Right lung (tissue), 10 donors: ENCODE measurements at places on chromosomes 12 and 14. TPM values are rescaled to one million over a fixed set of nuclear protein-coding genes. Genes with fewer than 3 reads are reported as not detected.

DNA sequence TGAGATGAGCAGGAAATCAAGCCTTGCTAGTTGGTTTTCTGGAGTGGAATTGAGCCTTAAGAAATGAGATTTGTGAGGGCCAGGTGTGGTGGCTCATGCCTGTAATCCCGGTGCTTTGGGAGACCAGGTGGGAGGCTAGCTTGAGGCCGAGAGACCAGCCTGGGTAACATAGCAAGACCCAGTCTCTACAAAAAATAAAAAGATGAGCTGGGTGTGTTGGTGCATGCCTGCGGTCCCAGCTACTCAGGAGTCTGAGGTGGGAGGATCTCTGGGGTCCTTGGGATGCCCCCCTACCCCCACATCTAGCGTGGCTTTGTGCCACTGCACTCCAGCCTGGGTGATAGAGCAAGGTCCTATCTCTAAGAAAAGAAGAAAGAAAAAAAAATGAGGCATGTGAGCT lies 104.2 kb upstream of the RTL1 start:
- no peak for DNase-seq

GRCh38 chr12:123465084-123465483 lies 7.1 kb downstream of the SNRNP35 start:
- no peak for DNase-seq

TSPAN8 gene
- 1.3 TPM for polyA plus RNA-seq

DNA sequence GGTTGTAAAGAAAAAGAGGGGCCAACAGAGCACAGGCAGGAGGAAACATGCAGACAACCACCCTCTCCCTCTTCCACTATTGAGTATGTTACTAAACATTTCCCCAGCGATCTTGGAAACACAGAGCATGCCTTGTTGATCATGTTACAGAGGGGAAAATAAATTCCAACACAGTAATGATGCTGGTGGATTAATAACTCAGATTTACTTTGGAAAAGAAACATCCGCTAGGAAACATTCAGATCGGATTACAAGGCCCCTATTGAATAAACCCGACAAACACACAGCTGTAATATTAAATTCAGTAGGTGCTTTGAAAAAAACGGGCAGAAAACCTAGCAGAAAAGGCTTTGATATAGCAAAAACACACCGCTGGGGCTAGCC lies 5.4 kb downstream of the BMP4 start:
- DNase-seq = no peak

NIN gene
- polyA plus RNA-seq = 17.5 TPM

GRCh38 chr14:64478634-64479250 lies 13.4 kb downstream of the AKAP5 start:
- DNase-seq = no peak

- no peak for DNase-seq
Measured at GRCh38 chr12:81800298-81801148, 41.4 kb upstream of the PPFIA2 start.

DNA sequence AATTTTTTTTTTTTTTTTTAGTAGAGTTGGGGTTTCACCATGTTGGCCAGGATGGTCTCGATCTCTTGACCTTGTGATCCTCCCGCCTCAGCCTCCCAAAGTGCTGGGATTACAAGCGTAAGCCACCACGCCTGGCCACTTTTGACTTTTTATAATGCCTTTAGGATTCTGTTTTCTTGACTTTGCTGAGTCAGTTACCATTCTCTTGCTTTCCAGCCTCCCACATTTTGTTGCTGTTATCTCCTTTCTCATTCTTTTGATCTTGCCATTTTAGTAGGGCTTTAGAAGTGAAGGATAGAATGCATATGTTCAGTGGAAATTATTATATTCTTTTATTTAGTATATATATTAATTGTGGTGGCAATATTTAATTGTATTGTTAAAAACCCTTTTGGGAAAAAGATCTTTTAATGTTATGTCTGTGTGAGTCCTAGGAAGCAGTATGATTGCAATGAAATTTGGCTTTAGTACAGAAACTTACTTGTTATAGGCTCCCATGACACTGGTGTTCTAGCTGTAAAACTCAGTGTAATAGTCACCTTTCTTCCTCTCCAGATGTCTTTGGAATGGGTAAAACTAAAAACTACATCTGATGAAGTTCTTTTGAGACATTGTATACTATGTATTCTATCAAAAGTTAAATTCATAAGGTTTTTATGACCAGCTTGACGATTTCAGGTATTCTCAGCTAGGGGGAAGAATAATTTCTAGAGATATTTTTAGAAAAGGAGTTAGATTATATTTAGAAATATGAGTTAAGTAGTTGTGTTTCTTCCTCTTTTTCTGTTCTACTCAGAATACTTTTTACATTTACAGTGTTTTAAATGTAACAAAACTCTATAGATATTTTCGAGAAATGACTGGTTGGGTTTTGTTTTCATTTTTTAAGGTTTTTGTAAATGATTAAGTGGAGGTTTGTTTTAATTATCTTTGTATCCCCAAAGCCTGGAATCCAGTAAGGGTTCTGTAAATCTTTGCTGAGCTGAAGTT lies 74.7 kb downstream of the APAF1 start:
- DNase-seq = no peak

FOXJ2 gene
- polyA plus RNA-seq = 21.8 TPM

ATXN3 gene
- 39.3 TPM for polyA plus RNA-seq

DNA sequence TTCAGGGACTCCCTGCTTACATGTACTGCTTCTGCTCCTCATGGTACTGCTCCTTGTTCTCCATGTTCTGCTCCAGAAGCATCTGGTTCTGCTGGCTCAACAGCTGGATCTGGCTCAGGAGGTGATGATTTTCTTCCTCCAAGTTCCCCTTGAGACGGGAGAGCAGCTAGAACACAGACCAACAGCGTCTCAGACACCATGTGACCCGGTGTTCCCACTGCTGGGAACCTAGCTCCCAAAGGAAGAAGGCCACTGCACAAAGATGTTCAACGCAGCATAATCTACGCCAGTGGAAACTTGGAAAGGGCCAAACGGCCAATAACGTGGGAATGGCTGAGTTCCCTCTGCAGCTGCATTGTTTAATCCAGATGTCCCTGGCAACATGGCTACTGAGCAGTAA lies 49.6 kb upstream of the GPR68 start:
- DNase-seq = no peak

DNA sequence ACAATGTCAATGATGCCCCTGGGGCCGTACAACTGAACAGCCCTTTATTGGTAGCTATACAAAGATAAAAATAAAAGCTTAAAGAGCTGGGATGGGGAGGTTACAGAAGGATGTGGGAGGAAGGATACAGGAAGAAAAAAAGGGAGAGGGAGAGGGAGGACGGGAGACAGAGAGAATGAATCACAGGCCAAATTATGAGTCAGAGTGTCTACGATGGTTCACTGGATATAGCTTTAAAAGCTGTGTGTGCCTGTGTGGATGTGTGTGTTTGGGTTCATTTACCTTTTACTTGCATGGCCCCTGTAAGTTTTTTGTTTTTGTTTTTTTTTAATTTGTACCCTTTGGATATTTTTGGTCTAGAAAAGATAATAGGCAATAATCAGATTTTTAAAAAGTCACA lies 111.9 kb downstream of the CCDC60 start:
- DNase-seq = no peak

DLK1 gene
- polyA plus RNA-seq = 4.0 TPM

DNA sequence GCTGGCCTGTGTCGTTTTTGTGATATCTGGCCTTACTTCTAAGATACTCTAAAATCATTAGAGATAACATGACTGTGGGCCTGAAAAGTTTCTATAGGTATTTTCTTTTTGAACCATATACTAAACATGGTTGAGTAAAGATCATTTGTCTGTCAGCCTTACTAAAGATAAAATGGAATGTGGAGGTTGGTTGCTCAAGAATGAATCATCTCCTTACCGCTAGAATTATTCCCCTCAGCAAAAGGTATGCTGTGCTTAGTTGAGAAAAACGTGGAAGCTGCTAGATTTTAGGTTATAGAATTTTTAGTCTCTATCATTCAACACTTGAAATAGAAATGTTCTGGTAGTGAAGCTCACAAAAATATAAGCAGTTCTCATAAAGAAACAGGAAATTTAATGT lies 407.3 kb downstream of the AEBP2 start:
- DNase-seq = no peak

DNA sequence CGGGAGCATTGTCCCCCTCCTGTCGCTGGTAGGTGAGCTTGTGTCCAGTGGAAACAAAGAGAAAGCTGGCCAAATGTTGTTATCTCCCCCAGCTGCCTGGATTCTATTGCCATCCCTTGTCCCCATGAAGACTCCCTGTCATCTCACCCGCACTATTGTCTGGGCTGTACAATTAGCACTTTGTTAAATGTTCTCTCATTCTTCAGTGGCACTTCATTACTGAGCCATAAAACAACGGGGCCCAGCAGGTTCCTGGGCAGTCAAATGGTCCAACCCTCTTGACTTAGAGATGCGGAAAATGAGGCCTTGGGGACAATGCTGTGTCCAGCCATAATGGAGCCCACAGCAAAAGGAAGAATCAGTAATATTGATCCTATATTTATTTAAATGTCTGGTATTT lies 13.2 kb upstream of the COL2A1 start:
- DNase-seq = no peak

- DNase-seq = no peak
Measured at GRCh38 chr14:39085933-39086332, 17.1 kb downstream of the SEC23A start.

GRCh38 chr14:96584199-96584906 lies 82.2 kb downstream of the PAPOLA start:
- DNase-seq = no peak

DNA sequence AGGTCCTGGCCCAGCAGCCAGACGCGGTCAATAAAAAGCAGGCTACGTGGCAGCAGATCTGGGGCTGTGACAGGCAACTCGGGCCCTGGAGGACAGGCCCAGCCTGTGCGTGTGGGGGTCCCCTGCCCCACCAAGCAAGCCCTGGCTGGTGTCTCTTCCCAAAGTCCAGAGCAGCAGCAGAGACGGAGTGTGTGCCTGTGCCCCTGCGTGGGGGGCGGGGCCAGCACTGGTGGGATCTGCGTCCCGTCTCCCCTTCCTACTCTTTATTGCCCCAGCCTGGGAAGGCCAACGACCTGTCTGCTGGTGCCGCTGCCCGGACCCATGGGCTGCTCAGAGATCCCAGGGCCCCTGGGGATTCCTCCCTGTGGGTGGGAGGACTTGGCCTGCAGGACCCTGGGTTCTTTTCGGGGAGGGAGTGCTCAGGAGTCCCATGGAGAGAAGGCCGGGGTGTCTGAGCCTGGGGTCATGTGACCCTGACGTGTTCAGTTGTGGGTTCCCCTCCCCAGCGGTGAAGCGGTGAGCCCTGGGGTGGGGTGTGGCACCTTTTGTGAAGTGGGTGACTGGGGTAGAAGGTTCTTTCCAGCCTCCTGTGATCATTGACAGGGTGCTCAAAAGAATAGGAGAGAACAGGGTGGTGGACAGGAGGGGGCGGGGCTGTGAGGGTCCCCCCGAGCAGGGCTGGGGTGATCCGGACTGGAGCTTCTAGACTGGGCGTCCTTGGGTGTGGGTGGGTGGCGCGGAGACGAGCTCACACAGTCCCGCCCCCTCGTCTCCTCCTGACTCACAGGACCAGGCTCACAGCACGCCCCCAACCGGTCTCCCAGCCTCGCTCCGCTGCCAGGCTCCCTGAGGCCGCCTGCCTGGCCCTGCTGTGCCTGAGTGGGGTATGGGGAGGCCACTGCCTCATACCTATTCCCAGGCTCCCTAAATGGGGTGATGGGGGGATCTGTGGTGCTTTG lies 22.4 kb downstream of the ASPG start:
- DNase-seq = no peak

DNA sequence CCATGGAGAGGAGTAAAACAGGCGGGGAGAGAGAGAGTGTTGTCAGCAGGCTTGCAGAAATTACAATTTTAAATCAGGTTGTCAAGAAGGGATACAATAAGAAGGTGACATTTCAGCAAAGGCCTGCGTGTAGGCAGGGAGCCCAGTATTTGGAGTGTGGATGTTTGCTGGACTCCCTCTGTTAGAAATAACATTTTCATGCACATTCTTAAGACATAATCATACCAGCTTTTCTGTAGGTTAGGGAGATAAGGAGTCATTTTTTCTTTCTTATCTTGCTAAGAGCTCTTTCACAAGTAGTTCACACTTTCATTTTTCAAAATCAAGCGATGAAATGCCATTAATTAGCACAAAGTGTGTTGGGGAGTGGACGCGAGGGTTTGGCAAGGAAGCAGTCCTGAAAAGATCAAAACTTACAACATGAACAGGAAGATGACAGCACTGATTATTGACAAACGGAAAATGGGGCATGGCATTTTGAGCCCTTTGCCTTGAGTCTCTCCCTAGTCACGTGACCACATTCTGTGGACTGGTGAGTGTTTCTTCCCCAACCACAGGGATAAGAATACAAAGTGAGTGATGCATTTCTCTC lies 160.2 kb downstream of the DAD1 start:
- no peak for DNase-seq

GRCh38 chr14:51335961-51336723 lies 96.1 kb downstream of the TMX1 start:
- no peak for DNase-seq

CLEC1A gene
- 18.5 TPM for polyA plus RNA-seq

OR4K1 gene
- polyA plus RNA-seq = not detected

GRCh38 chr12:64102339-64102738 lies 119.8 kb downstream of the KICS2 start:
- DNase-seq = no peak

AHNAK2 gene
- polyA plus RNA-seq = 2.3 TPM

COCH gene
- 1.8 TPM for polyA plus RNA-seq

GRCh38 chr12:122793685-122794106 lies 19.3 kb downstream of the CCDC62 start:
- peak; percentile 17 for DNase-seq

DNA sequence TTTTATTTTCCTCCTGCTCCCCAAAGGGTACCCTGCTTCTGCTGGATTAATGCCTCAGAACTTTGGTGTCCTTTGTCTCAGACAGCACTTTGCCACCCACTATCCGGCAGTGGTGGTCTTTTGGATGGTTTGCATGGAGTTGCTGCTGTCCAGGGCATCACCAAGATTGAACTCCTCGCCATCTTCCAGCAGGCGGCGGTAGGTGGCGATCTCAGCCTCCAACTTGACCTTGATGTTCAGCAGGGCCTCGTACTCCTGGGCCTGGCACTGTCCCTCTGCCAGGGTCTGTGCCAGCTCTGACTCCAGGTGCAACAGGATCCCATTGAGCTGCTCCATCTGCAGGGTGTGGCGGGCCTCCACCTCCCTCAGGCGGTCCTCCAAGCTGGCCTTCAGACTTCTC lies 9.4 kb upstream of the NOPCHAP1 start:
- no peak for DNase-seq

- DNase-seq = no peak
Measured at GRCh38 chr14:104138718-104139459, 502 bp downstream of the KIF26A start.

DNA sequence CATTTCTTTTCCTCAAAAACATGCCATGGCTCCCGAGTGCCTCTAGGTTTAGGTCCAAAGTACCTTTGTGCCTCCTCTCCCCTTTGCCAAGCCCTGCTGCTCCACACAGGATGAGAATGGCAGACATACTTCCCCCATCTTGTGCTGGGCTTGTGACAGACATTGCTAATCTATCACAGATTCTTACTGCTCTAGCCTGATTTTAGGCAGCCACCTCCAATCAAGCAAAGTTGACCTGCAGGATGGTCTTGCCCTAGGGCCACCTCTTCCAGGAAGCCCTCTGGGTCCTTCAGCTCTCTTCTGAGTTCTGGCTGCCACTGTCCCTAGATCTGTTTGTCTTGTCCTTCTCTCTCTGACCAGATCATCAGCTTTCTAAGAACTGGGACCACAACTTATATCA lies 20.5 kb downstream of the FOXN4 start:
- no peak for DNase-seq

GRCh38 chr12:129886541-129886940 lies 17.3 kb downstream of the TMEM132D start:
- DNase-seq = no peak

- DNase-seq = peak; percentile 34
Measured at GRCh38 chr14:20477211-20477876, 8.1 kb downstream of the PNP start.

GRCh38 chr14:73394317-73394716 lies 64.0 kb downstream of the NUMB start:
- no peak for DNase-seq
